ENCODE measurements at places on chromosomes 6 and 20.

GRCh38 chr6:138593124-138593877 lies 94.0 kb upstream of the NHSL1 start:
- DNase-seq = peak; percentile 54

DNA sequence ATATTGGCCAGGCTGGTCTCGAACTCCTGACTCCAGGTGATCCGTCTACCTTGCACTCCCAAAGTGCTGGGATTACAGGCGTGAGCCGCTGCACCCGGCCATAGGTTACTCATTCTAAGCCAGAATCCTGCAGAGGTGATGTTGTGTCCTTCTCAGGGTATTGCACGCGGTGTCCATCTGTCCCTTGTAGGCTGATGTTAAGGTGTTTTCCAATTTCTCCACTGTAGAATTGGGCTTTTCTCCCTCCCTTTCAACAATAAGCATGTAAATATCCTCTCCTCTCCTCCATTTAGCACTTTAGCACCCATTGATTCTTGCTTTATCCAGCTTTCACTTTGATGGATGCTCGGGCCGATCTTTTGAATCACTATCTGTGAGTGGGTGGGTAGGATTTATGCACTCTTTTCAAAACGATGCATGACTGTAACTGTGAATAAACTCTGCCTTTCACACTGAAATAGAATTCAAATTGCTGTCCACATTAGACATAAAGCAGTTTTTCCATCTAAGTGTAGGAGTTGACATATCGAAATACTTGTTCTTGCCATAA lies 52.6 kb downstream of the ZBTB2 start:
- no peak for DNase-seq

- DNase-seq = no peak
These were observed 1.6 kb downstream of the PRDM13 start for GRCh38 chr6:99608059-99608885.

DNA sequence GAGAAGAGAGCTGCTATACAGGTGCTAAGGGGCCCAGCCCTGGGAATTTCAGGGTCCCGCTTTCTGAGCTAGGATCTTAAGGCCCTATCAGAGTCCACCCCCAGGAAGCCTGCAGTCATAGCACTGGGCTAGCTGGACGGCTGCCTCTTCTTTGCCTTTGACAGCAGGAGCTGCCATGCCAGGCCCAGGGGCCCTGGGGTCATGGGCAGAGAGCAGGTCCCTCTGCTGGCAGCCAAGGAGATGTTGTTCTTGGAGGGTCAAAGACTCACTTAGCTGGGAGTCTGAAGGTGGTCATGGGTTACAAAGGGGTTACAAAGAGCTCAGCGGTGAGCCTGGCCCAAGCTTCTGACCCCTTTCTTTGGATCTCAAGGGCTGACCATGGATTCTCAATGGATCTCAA lies 52.7 kb downstream of the RPP21 start:
- no peak for DNase-seq

GRCh38 chr6:144546807-144547206 lies 261.7 kb downstream of the UTRN start:
- DNase-seq = no peak

- peak; percentile 48 for DNase-seq
These were observed 1.4 kb downstream of the QKI start for GRCh38 chr6:163415620-163416556.

DNA sequence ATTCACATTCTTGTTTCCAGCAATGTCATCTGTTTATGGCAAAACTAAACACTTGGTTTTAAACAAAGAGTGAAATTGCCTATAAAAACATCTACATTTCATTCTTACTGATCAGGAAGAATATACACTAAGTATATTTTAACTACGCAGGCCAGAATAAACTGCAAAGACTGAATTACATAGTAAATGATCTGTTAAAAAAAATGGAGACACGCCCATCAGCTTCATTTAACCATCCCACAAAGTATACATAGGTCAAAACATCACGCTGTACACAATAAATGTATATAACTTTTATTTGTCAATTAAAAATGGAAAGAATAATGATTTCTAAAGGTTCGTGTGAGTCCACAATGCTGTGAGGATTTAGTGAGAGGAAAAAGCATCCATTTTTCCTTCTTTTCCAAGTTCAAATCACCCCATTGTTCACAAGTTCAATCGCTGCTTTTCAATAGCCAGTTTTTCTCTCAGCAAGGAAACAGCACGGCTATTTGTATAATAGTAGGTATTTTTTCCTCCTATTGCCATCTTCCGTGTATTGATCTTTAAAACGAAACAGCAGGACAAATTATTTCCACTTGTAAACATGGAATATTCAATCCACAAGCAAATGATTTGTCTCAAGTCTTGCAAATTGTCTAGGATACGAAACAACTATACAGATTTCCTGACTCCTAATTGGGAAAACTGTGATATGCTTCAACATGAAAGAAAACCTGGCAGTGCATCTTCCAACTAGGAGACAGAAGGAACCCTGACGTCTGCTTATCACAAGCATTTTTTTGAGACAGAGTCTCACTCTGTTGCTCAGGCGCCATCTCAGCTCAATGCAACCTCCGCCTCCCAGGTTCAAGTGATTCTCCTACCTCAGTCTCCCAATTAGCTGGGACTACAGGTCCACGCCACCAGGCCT lies 10.6 kb downstream of the SFT2D1 start:
- DNase-seq = no peak

DNA sequence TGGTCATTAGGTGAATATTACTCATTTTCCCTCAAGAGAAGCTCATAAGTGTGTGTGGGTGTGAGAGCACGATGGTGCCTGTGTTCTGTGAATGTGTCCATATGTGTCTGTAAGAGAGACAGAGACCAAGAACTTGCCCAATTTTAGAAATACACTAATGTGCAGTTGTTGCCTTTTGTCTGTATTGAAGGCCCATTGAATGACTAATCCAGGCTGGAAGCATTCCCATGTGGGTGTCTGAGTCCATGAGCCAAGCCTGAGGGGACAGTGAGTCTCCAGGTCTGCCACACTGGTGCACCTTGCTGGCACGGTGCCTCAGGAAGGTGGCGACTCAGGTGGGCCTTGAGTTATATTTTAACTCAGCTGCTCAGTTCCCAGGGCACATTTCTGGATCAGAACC lies 25.5 kb upstream of the ASXL1 start:
- no peak for DNase-seq

DNA sequence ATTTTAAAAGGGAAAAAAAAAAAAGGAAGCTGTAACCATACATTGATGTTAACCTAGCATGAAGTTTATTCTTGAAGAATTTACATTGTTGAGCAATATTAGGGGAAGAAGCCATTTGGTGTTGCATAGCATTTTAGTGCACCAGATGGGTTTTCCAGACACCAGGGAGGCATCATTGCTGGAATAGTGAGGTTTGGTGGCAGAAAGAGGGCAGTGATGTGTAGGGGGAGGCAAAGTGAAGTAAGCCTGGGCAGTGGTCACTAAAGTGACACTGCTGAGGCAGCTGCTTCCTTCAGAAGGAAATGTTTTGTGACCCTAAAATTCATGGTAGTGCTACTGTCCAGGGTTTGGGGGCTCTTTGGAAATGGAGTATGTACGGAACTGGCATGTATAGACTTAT lies 2.6 kb downstream of the TOMM6 start:
- no peak for DNase-seq

DNA sequence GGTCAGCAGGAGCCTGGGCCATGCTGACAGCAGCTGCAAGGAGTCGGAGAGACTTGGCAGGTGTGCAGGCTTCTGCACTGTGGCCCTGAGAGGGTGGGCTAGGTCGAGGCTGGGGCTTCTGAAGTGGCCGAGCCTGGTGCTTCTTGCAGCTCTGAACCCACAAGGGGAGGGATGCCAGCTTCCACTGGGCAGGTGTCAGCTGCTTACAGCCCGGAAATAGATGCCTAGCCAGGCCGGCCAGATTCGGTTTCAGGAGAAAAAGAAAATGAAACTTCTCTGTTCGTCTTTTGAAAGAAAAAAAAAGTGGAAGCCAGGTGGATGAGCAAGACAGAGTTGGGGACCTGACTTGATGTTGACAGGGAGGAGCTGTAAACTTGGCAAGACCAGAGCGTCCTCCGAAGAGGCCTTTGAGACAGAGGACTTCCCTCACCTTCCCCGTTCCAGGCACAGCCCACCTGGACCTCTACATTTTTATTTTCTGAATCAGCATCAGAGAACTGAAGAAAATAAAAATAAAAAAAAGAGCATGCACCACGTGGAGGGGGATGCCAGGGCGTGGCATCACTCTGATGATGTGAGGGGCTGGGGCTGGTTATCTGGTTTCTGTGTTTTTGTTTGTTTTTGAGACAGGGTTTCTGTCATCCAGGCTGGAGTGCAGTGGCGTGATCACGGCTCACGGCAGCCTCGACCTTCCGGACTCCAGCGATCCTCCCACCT lies at the start of gene ZBP1:
Gene ZBP1, minus strand, starts transcription at position 153 of the 717 bp plus-strand sequence. Its CDS starts 131 bp downstream, at position 22.
- DNase-seq = peak; percentile 64

- DNase-seq = no peak
These were observed 104.1 kb downstream of the BCKDHB start for GRCh38 chr6:80210618-80211017.

GRCh38 chr20:36881331-36881730 lies 5.4 kb downstream of the TLDC2 start:
- DNase-seq = no peak

Data from CD4-positive, alpha-beta T cell treated with Interferon gamma for 1 hour (primary cell).